Muscle of leg (tissue), 16 donors: ENCODE measurements at places on chromosomes 6 and 20. TPM values are rescaled to one million over a fixed set of nuclear protein-coding genes. Genes with fewer than 3 reads are reported as not detected.

DNA sequence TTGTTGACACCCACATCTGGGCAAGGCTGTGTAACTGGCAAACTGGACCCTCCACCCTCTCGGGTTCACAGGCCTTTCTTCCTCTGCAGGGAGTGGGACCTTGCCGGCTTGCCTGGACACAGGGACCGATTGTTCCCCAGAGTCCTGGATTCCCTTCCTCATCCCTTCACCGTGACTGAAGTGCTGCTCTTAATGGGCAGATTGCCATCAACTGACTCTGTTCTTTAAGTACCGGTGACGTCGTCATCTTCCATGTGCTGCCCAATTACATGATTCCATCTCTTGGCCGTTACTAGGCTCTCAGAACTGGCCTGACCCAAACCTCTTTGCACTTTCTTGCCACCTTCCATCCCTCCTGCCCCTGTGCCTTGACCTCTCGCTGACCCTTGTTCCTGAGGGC is 85.4 kb downstream of the EYA4 start:
- DNase-seq, result peak; percentile 13

- DNase-seq, result no peak
Measured at GRCh38 chr6:15905488-15906419, 223.1 kb upstream of the MYLIP start.

GRCh38 chr6:27886073-27886472 is 26.1 kb downstream of the OR2B2 start:
- DNase-seq, result no peak

DNA sequence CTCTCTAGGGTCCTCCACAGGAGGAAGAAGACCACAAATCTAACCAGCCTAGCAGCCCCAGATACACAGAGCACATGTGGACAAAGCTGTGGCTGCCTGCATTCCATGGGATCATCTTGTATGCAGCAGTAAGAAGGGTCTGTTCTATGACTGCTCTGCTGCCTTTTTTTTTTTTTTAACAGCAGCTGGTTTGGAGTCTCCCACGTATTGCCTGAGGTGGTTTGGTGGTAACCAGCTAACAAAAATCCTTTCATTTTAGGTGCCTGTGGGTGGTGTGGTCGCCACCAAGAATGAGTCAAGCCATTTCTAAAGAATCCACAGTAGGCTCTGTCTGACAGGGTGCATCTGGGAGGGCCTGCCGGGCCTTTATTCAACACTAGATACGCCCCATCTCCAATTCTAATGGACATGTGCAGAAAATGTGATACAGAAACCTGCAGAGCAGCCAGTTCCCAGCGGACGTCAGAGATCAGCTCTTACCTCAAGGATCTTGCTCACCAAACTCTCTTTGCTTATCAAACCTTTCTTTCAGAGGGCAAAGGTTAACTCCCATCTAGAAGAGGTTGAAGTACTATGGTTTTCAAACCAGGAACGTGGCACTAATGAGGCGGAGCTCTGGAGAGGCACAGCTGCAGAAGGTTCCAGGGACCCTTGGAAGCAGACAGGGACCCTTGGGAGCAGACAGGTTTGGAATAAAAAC is 32.0 kb downstream of the GNAS-AS1 start:
- no peak for DNase-seq

GRCh38 chr6:168097621-168098430 is 18.8 kb upstream of the FRMD1 start:
- no peak for DNase-seq

- no peak for DNase-seq
Measured at GRCh38 chr6:130000526-130001421, 17.6 kb upstream of the L3MBTL3 start.

GRCh38 chr6:42702200-42702599 is 20.2 kb downstream of the PRPH2 start:
- DNase-seq, result no peak

DNA sequence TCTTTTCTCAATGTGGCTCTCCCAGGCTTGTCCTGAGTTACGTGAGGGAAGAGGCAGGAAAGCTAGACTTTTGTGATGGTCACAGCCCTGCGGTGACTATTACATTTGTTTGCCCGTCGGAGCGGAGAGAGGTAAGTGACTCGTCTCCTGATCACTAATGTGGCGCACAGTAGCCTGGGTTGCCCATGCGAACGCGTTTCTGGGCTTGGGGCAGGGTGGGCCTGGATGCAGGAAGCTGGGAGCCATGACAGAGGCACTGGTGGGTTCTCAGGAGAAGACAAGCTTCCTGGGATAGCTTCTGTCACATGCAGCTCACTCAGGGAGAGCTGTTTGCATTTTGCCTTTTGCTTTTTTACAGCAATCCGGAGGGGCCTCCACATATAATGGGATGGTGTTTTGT is 60.6 kb downstream of the IGF2R start:
- no peak for DNase-seq

GRCh38 chr6:122202576-122203137 is 196.8 kb upstream of the HSF2 start:
- DNase-seq, result no peak

GRCh38 chr6:128192972-128193371 is 292.1 kb upstream of the THEMIS start:
- no peak for DNase-seq

GRCh38 chr6:150603176-150603575 is 3.5 kb downstream of the PLEKHG1 start:
- DNase-seq, result no peak

- no peak for DNase-seq
Measured at GRCh38 chr20:62430866-62431447, 3.6 kb upstream of the RBBP8NL start.

DNA sequence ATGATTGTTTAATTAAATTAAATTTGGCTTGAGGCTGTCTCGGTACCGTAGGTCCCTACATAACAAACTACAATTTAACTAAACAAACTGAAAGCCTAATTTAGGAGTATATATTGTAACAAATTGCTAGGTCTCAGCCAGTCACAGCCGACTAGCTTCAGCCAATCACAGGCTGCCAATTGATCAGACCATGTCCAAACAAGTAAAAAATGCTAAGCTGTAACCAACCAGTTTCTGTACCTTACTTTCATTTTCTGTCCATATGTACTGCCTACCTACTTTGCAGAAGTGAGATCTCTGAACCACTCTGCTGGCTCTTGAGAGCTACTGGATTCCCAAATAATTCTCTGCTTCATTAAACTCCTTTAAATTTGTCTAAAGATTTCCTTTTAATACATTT is 648.0 kb upstream of the GJE1 start:
- DNase-seq, result peak; percentile 12

DNA sequence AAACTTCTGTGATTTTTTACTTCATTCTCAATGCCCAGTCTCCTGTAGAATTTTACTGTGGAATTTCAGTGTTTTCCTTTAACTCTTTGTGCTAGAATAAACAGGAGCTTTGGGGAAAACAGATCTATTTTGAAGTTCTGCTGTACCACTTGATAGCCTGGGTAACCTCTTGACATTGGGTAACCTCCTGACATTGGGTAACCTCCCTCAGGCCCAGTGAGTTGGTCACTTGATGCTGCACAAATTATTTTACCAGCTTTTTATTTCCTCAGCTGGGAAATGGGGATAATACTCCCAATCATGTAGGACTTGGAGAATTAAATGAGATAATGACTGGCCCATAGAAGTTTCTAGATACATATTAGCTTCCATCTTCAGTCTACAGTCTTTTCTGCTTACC is 137.3 kb upstream of the TOP1 start:
- DNase-seq, result no peak

DNA sequence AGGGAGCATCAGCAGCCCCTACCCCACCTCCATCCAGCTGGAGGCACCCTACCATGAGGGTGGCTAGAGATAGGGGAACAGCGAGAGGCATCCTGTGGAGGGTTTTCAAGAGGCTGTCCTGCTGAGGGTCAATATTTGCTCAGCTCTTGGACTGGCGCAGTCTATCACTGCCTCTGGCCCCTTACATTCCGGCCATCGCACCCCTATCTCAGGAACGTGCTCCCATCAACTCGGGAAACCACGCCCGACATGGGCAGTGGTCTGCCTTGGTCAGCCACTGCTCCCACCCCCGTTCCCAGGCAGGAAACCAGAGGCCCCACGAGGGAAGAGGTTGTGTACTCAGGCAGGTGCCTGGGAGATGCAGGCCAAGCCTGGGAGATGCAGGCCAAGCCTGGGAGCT is 57.9 kb downstream of the VEGFA start:
- DNase-seq, result no peak

DNA sequence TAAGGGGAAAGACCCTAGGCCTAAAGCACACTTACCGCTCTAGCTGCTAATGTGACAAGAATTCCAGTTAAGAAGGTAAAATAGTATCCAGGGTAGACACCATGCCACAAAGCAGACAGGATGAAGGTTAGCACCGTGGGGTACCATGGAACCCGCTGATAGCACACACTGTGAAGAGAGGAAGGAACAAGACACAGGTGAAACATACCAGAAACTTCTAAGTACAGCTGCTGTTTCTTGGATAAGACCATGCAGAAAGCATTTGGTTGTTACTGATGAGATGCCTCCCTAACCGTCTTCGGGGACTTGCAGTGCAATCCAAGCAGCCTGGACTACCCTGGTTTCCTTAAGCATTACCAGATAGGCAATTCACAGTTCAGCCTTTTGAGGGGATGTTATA is 99.4 kb downstream of the MBOAT1 start:
- no peak for DNase-seq

DNA sequence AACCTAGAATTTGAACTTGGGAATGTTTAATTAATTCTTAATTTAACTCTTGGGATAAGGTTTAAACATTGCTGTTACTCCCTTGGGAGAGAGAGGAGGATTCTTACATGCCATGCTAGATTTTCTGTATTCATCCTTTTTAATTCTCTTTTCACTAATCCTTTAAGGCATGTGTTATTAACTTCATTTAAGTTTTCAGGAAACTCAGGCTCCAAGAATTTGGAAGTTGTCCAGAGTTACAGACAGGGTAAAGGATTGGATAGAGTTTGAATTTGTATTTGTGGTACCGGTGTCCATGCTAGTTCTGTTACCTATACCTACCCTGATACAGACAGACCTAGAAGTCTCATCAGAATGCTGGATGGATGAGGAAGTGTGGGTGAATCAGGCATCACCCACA is 23.7 kb downstream of the DOK5 start:
- DNase-seq, result no peak

- DNase-seq, result no peak
Measured at GRCh38 chr6:152184917-152185574, 377.6 kb downstream of the ESR1 start.

DNA sequence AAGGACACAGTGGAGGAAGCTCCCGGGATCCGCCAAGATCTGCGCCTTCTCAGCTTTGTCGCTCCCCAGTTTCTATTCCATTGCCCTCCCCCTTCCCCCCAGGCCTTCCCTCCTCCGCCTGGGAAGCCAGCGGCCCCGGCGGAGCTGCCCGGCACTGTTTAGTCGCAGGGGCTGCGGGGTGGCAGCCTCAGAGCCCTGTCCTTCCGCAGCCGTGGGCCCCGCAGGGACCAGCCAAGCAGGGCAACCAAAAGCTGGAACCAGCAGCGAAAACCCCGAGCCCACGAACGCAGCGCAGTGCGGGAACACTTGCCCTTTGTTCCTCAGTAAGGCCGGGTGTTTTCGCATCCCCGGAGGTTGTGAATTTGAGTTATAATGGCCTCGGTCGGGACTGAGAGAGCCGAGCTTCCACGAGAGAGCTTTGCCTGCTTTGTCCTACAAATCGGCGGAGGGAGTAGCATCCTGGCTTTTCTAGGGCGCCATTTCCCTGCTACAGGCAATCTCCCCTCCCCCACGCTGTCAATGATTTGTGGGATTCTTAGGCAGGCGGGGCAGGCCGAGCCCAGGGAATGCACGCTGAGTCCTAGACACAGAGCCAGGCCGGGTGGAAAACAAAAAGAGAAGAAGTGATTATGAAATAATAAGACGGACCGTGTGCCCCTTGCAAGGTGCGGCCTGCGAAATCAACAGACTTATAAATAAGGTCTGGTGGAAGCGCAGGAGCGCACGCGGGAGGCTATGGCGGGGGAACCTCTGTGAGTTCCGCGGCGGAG is 4.0 kb upstream of the TUBB2B start:
- DNase-seq, result peak; percentile 88

DNA sequence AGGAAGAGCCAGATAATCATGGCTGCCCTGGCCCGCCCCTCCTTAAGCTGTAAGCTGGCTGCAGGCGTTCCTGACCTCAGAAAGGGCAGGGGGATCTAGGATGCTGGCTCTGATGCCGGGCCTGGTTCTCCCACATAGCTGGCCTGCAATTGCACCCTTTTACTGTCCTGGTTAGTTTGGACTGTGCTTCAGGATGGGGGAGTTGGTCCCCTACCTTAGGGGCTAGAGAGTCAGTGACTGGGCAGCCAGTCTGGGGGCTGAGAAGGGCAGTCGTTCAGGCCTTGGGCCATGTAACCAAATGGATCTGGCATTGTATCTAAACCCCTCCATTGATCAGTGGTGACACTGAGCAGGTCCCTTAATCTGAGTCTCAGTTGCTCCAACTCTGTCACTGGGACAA is 40.7 kb downstream of the TGM3 start:
- DNase-seq, result no peak

GRCh38 chr20:50546729-50547314 is 36.6 kb downstream of the PTPN1 start:
- DNase-seq, result peak; percentile 40

GRCh38 chr6:26105842-26106241 is 18.6 kb downstream of the HFE start:
- no peak for DNase-seq

GRCh38 chr20:31945785-31946184 is 6.1 kb downstream of the PDRG1 start:
- DNase-seq, result no peak

GRCh38 chr20:58112017-58112781 is 116.3 kb downstream of the ANKRD60 start:
- DNase-seq, result peak; percentile 50

Gene LPIN3
- 2.0 TPM for total RNA-seq

Gene PDE7B
- 10.3 TPM for total RNA-seq

Gene OLIG3
- total RNA-seq, result not detected

Gene CUL9
- 16.8 TPM for total RNA-seq

Gene OR2H2
- not detected for total RNA-seq

Gene FOXQ1
- total RNA-seq, result 0.04 TPM

Gene ANKRD6
- total RNA-seq, result 7.7 TPM

Gene PTK6
- total RNA-seq, result not detected

Gene SRMS
- total RNA-seq, result not detected

Gene SSTR4
- total RNA-seq, result not detected

Gene SAPCD1
- total RNA-seq, result 2.7 TPM

Gene DNAH8
- 2.2 TPM for total RNA-seq
